ENCODE measurements at places on chromosomes 3 and 15. TPM values are rescaled to one million over a fixed set of nuclear protein-coding genes. Genes with fewer than 3 reads are reported as not detected.

The KY gene
- not detected for total RNA-seq

GRCh38 chr15:98779463-98780071 is 131.2 kb downstream of the IGF1R start:
- peak; percentile 75 for DNase-seq

DNA sequence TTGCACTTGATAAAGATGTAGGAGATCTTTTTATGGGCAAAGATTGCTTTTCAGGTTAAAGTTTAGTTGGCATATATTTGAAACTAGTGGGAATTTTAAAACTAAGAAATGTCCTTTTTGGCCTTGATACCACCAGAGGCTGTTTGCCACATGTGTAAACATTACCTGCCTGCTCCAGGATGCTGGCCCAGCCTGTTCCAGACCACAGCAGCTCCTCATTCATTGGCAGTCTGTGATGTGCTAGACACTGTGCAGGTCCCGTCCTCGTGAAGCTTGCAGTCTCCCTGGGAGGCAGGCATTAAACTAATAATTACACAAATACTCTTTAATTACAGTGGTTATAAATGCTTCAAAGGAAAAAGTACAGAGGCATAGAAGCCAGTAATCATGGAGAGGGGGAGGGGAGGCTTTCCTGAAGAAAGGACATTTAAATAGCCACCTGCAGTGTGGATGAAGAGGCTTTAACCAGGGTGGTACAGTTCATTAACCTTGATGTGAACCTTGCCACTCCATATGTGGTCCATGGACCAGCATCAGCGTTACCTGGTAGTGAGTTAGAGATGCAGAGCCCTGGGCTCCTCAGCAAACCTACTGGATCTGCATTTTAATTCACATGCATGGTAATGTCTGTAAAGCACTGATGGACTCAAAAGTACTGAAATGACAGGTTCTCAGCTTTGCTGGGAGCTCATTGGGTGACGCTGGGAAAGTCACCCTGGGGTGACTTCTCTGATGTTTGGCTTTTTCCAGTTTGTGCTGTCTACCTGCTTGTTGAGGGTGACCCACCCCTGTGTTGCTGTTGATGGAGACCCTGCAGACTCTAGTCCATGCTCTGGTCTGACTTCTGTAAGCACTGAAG is 5.3 kb downstream of the ZNF710 start:
- no peak for DNase-seq

DNA sequence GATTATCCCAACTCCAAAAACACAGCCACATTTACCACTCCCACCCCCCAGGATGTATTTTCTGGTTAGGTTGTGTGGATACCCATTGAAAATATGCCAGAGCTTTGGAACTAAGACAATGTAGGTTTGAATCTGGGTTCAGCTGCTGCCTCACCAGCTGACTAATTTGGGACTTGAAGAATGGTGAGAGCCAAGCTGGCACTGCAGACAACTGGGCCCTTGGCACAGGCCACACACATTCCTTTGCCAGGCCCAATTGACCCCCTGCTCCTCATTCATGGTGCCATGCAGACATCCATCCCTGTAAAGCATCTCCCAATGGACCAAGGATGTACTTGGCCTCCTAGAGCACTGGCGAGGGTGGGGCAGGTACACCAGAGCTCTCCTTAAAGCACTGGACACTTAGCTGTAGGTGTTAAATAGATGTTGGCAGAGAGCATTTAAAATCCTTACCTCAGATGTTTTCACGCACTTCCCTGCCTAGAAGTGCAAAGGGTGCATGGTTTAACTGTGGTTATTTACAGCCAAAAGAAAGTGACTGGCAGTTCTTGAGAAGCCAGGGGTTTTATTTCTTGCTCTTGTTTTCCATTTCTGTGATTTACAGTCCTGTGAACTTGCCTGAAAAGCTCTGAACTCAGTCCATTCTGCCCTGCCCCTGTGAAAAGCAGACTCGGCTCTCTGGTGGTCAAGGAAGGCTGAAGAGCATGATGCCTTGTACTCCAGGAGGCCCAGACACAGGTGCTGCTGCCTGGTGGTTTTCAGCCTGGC is 138.5 kb downstream of the CLSTN2 start:
- DNase-seq, result no peak

The KCTD6 gene
- 8.2 TPM for total RNA-seq

The RHCG gene
- total RNA-seq, result not detected

- DNase-seq, result no peak
Observed at GRCh38 chr3:70400194-70400593, 87.8 kb upstream of the MDFIC2 start.

GRCh38 chr3:78963771-78964170 is 804.0 kb downstream of the ROBO1 start:
- DNase-seq, result no peak

- DNase-seq, result peak; percentile 74
Observed at GRCh38 chr3:52317208-52318000, 1.3 kb downstream of the DNAH1 start.

DNA sequence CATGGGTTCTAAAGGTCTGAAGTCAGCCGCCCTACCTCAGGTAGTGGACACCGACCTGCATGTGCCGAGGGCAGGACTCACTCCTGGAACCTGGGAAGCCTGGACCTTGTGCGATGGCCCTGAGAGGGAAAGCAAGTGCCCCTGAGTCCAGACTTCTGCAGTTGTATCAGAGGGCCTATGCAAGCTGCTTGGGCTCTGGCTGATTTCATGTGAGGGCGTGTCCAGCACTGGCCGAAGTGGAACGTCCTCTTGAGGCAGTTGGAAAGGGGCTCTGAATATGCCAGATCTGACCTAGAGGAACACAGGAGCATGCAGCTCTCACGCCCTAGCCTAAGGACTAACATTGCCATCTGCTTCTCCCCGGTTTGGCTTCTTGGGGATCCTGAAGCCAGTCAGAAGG is 2.5 kb upstream of the CAMP start:
- DNase-seq, result no peak

- no peak for DNase-seq
Observed at GRCh38 chr3:40989141-40990061, 209.9 kb upstream of the CTNNB1 start.

DNA sequence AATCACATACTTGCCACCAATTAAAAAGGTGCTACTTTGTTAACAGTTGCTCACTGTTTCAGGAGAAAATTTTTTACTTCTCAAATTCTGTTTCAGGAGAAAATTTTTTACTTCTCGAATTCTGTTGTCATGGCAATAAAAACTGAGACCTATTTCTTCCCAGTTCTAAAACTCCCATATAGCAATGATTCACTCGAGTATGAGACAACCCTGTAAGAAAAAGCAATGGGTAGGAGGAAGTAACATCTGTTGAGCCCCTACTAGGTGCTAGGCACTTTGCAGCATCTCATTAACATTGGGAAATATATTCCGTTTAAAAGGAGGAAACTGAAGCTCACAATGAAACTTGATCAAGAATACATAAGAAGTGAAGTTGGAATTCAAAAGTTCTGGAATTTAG is 35.1 kb upstream of the IGSF11 start:
- DNase-seq, result no peak

The DAZL gene
- not detected for total RNA-seq

GRCh38 chr15:91521996-91522395 is 331.5 kb upstream of the SLCO3A1 start:
- DNase-seq, result no peak

DNA sequence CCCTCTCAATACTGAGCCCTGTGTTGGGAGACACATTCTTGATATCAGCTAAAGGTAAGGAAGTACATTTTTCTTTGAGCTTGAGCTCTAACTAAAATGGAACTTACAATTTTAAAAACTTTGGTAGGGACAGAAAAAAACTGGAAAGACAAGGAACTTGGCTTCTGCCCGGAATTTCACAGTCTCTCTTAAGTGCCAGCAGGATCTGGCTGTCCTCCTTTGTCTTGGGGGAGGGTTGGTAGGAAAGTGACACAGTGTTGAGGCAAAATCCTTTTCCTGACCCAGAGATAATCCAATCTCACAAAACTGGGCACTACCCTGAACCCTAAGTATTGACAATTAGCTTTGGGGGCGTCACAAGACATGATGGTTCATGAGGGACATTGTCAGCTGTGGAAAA is 45.3 kb downstream of the ZPLD1 start:
- DNase-seq, result no peak

DNA sequence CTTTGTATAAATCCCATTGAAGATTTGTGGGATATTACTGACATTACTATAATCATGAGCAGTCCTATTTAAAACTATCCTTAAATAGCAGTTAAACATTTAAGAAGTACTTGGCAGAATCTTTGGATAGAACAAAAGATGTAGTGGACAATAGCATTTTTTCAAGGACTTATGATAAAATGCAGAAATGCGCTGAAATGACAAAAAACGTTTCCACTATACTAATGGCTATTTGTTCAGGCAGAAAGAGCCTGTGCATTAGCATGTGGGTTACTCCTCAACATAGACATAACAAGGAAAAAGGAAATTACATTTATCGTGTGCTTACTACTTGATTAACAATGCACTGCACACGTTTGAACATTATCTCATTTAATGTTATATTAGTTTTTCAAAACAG is 80.7 kb downstream of the GADL1 start:
- no peak for DNase-seq

The TMOD2 gene
- 5.1 TPM for total RNA-seq

GRCh38 chr3:133988631-133989161 is 41.0 kb downstream of the SLCO2A1 start:
- no peak for DNase-seq

The AGBL1 gene
- 0.14 TPM for total RNA-seq

GRCh38 chr3:16379838-16380237 is 114.8 kb downstream of the OXNAD1 start:
- no peak for DNase-seq

DNA sequence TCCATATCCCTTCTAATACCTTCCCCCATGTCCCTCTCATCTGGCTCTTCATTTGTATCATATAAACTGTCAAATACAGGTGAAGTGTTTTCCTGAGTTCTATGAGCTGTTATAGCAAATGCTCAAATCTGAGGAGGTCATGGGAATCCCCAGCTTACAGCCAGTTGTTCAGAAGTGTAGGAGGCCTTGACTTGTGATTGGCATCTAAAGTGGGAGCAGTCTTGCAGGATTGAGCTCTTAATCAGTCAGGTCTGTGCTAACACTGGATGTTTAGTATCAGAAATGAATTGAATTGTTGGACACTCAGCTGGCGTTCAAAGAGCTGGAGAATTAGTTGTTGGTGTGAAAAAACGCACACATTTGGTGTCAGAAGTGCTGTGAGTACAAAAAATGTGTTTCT is 65.0 kb downstream of the IFT57 start:
- DNase-seq, result no peak

DNA sequence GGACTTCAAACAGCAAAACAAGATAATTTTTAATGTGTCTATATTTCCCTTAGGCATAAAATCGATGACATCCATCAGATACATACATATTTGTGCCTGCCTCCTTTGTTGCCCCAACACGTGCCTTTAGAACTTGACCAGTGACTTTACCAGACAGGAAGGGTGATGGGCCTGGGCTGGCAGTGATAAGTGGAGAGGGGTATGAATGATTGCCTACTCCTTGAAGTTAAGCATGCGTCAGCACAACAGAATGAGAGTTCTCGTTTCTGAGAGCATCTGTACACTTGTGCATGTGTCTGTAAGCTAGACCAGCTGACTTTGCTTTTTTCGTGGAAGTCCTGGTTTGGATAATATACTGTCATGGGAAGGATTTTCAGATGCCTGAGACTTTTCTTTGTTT is 54.9 kb upstream of the COL6A6 start:
- DNase-seq, result no peak

DNA sequence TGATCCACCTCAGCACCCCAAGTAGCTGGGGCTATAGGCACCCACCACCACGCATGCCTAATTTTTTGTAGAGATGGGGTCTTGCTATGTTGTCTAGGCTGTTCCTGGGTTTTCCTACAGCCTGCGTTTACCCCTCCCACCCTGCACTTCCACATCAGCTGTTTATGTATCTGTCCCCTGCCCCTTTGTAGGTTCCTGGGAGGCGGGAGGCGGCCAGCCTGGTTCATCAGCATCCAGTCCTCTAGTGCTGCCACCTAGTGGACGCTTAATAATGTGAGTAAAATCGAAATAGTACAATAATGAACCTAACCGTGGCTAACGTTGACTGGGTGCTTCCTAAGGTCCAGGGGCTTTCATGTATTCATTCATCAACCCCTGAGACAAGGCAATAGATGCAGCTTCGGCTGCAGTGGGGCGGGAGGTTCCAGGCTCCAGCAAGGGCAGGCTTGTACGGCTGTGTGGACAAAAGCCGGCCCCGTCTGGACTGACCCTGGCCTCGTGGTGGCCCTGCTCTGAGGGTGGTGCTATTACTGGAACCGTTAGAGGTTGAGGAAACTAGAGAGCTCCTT is 1.2 kb upstream of the LCTL start:
- peak; percentile 38 for DNase-seq

The GASK1A gene
- 0.12 TPM for total RNA-seq

DNA sequence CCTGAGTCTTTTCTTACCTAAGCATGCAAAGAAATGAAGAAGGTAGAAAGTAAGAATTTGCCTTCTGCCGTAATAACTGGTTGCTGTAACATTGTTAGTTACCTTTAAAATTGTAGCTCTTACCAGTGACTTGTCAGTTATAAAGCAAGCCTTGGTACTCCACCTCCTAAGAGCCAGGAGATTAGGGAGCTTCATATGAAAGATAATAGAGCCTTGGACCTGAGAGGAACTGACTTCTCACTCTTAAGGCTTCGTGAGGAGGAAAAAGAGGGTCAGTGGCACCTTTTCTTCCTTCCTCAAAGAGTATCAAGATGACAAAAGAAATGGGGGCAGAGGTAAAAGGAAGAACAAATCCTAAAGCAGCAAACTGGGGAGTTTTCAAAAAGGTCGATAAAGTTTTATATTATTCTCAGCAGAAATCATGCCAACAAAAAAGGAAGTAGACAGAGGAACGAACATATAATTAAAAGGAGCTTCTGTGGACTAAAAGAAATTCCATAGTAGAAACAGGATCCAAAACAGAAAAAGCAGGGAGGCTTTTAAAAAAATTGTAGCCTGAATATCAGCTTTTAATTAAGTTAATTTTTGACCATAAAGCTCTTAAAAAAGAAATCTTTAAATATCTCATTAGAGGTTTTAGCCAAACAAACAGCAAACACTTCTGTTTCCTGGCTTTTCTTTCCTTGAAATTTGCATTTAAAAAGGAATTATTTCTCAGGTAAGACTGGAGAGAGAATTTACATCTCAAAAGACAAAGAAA is 847.1 kb upstream of the ALCAM start:
- DNase-seq, result no peak

Measured in activated T-cell treated with anti-CD3 and anti-CD28 coated beads, Interleukin-2, amount 50 U/mL, for 72 hours (primary cell).